ENCODE measurements at places on chromosomes 7 and 10.

DNA sequence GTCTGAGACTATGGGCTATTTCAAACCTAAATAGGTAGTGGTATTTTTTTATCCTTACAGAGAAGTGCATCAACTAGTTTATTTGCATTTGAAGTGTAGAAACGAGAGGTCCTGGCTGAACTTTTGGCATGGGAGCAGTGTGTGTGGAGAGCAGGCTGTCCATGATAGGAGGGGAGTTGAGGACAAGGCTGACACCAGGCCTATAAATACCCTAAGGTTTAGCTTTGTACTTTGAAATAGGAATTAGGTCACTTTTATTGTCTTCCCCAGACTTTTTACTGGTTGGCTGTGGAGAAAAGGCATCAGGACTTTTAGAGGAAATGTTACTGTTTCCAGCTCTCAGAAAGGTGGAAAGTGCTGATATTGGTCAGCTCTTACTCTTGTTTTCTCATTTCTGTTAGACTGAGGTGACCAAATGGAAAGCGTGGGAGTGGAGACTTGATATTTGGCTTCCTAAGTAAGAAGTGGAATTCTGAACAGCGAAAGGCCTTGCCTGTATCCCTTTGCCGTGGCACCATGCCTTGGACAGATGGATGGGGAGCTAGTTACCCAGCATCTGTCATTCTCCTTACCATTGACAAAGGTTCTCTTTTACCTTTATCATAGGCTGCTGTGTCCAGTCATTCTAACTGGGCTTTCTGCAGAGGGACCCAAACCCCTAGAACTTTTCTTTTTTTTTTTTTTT is 46.0 kb downstream of the GBF1 start:
- DNase-seq = no peak

GRCh38 chr10:78570633-78571235 is 498.0 kb upstream of the ZMIZ1 start:
- DNase-seq = no peak

GRCh38 chr10:99280472-99280871 is 44.8 kb upstream of the HPSE2 start:
- DNase-seq = no peak

DNA sequence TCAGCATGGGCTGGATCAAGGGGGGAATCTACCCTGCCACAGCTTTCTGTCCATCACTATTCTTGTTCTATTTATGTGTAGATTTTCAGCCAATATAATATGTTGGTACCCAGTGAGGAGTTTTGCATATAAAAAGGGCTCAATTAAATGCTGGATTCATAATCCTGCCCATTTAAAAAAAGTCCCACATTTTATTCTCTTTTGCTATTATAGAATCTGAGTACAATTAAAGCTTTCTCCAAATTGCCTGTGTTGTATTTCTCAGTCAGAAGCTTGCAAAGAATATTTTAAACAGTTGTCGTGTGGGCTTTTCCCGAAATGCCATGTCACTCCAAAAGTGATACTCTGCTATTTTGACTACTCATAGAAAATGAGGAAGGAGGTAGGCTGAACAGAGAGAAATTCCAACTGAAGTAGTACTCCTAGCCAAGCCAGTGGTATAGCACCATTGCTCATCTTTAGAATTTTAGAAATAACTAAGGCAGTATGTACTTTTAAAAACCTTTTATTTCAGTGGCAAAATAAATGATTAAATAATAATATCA is 108.3 kb upstream of the HDAC9 start:
- DNase-seq = no peak

GRCh38 chr10:97463363-97464132 is 17.6 kb downstream of the ZDHHC16 start:
- DNase-seq = peak; percentile 49

DNA sequence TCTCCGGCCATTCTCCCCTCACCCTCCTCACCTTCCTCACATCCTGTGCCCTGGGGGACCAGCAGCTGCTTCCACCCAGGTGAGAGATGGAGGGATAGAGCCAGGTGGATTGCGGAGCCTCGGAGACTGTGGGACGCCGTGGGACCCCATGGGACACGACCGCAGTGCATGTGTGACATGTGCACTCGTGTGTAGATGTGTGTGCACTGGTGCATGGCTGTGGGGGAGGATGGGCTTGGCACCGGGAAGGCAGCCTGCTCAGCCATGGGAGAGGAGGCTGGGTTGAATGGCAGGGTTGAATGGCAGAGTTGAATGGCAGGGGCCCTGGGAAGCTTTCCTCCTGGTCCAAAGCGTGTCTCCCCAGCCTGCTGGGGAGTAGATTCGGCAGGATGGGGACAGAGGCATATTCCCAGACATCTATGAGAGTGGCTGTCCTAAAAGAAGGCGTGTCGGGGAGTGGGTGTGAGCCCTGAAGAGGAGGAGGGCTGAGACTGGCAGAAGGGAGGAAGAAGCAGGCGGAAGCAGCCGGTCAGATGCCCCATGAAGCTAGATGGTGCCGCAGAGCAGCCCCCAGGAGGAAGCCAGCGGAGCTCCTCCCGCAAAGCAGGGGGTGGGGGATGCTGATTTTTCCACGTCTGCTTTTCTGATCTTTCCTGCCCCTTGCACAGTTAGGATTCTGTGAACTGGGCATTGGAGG is 815 bp downstream of the GIMAP8 start:
- DNase-seq = no peak

DNA sequence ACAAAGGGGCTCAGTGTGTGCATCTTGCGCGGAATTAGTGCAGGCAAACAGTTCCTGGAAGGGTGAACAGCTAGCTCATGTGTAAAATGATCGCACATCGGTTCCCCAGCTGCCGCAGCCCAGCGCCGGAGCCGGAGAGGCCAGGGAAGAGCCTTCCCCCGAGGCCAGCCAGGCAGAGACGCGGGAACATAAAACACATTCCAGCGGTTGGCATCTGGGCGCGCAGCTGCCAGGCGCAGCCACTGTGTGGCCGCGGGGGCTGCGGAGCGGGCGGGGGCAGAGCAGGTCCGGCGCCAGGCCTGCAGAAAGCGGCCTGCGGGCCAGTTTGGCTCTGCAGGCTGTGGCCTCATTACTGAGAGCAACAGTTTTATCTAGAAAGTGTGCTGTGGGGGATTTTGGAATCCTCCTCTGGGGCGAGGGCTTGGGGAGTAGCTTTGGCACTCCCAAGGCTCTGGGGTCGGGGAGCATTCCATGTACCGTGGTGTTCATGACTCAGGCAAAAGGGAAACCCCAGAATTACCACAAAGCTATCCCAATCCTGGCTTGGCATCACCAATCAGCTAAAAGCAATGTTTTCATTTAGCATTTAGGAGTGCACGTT is 74.3 kb downstream of the SAMD9 start:
- DNase-seq = peak; percentile 97

DNA sequence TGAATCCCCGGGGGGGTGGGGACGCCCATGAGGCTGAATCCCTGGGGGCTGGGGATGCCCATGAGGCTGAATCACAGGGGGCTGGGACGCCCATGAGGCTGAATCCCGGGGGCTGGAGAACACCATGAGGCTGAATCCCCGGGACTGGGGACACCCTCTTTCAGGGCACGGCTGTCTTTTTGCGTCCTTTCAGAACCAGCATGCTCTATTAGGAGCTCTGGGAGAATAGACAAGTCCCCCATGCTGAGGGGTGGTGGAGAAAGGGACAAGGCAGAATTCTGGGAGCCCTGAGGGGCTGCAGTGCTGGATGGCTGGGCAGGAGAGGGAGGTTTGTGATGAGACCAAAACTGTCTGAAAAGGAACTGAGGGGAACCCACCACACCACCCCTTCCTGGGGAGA is 257.3 kb upstream of the TCERG1L start:
- no peak for DNase-seq

DNA sequence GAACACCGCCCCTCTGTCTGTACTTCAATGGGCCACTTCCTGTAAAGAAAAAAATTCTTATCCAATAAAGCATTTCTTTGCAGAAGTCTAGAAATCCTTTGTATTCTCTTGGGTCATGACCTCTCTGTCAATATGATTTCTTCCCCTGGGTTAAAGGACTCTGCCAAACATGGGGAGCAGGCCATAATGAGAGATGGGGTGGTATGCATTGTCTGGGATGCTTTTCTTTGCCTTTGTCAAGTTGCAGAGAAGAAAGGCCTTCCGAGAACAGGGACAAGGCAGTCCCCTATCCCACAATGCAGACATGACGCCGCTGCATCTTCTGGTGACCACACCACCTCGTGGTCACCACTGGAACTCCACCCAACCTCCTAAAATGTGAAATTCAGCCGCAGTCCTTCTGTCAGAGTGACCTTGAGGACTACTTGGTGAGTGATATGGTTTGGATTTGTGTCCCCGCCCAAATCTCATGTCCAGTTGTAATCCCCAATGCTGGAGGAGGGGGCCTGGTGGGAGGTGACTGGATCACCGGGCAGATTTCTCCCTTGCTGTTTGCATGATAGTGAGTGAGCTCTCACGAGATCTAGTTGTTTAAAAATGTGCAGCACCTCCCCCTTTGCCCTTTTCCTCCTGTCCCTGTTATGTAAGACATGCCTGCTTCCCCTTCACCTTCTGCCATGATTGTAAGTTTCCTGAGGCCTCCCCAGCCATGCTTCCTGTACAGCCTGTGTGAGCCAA is 15.2 kb upstream of the FRMPD2 start:
- DNase-seq = peak; percentile 51

GRCh38 chr10:86944907-86945306 is 12.5 kb downstream of the MMRN2 start:
- no peak for DNase-seq

GRCh38 chr7:15236952-15237351 is 324.9 kb downstream of the AGMO start:
- DNase-seq = no peak

- no peak for DNase-seq
These were observed 1.4 kb upstream of the SLC25A28 start for GRCh38 chr10:99621454-99622251.

GRCh38 chr7:124013306-124013705 is 19.6 kb downstream of the TMEM229A start:
- DNase-seq = no peak

DNA sequence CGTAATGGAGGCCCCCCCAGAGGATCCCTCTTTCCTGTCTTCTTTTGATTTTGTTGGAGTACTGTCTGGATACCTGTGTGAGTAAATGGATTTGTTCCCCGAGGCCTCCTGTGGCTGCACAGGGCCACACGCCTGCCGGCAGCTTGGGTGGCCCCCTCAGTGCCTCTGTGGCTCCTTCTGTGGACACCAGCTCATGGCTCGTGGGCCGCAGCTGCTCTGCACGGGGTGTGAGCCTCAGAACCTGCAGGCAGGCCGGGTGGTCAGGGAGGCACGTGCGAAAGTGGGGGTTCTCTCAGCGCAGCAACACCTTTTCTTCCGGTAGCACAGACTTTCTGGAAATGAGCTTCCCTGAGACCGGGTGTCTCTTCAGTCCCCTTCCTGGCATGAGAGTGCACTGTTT is 70.3 kb downstream of the WDR37 start:
- no peak for DNase-seq

DNA sequence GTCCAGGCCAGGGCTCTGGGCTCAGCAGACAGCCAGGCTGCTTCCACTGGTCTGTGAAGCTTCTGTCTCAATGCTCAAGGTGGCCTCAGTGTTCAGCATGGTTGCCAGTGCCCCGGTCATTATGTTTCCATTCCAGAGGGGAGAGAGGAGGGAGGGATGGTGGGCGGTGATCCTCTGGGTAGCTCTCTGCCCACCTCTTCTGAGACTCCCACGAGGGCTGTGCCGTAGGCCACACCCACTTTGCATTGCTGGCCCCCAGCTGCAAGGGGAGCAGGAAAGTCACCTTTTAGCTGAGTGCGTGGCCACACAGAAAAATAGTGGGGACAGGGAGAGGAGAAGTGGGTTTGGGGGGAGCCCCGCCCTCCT is 42.5 kb downstream of the FOXK1 start:
- DNase-seq = peak; percentile 68

- peak; percentile 79 for DNase-seq
These were observed 297.1 kb upstream of the NFE2L3 start for GRCh38 chr7:25854608-25855497.

DNA sequence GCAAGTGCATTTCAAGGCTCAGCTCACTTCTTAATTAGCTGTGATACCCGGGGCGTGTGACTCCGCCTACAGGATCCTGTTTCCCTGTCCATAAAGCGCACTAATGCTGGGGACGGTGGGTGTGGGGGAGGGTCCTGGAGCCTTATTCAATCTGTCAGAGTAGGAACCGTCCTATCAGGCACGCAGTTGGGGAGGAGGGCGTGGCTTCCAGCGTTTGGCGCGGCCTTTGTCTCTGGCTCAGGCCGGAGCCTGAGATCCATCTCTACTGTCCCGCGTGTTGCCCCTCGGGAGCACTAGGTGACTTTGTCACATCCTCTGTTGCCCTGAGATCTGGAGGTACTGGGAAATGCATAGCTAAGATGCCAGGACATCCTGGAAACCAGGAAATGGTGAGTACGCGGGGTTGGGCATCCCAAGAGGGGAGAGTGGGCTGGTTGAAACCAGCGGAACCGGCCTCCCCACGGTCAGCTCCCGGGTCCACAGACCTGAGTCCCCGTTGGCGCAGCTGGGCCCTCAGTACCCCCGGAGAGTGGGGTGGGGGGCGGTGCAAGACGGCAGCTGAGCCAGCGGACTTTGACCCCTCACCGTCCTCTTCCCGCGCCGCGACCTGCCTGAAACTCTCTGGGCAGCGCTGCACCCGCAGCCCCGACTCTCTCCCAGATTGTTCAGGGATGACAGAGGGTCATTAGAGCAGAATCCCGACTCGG is 104.4 kb upstream of the ZNF92 start:
- DNase-seq = peak; percentile 51

- DNase-seq = no peak
These were observed 26.9 kb downstream of the DNAJB9 start for GRCh38 chr7:108596560-108596959.

DNA sequence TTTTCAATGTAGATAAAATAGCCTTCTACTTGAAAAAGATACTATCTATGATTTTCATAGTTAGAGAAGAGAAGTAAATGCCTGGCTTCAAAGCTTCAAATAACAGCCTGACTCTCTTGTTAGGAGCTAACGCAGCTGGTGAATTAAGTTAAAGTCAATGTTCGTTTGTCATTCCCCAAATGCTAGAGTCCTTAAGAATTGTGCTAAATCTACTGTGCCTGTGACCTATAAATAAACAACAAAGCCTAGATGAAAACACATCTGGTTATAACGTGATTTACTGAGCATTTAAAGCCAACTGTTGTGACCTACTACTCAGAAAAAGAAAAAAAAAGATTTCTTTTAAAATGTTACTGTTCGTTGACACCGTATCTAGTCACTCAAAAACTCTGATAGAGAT is 134.7 kb downstream of the POLR1F start:
- DNase-seq = no peak
